ENCODE measurements at places on chromosomes 12 and 14.

DNA sequence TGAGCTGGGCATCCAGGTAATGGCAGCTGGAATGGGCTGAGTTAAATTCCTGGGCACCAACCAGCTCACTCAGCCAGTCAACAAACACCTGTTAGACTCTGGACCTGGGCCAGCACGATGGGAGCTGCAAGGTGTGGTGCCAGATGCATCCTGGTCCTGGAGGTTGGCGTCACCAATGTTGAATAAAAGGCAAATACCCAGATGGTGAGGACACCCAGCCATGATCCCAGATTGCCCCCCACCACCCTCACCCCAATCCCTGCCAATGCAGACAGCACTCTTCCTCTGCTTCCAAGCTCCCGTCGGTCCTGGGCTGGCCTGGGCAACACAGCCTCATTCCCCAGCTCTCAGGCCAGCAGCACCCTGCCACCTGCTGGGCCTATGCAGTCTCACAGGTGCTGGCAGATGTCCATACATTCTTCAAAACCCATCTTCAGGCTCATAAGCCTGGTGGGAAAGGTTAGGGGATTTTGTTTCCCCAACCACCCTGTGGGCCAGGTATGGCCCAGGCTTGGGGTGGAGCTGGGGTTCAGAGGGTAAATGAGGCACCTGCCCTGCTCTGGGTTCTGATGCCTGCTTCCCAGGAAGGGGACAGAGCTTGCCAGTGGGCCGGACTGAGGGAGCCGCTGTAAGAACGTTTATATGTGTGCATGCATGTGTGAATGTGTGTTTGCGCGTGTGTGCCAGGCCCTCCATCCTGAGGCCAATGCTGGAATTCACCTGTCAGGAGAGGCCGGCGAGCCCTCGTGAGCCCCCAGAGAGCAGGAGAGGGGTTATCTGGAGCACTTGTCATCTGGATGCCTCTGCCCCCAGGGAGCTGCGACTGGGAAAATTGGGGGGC, 58.0 kb downstream of the LGMN start:
- no peak for DNase-seq

DNA sequence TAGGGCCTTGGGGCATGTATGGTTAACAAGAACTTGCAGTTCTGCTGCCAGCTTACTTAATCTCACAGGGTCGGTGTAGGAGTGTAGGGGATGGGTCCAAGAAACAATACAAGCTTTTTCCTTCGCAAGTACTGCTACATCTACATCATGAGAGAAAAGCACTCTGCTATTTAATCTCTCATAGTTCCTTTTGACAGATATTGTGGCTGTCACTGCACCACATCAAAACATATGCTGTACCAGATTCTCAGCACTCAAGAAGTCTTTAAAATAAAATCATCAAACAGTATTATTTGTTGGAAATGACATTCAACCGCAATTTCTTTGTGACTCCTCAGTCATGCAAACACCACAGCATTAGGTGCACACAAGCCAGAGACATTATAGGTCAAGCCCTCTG, 215.5 kb upstream of the BMP4 start:
- no peak for DNase-seq

DNA sequence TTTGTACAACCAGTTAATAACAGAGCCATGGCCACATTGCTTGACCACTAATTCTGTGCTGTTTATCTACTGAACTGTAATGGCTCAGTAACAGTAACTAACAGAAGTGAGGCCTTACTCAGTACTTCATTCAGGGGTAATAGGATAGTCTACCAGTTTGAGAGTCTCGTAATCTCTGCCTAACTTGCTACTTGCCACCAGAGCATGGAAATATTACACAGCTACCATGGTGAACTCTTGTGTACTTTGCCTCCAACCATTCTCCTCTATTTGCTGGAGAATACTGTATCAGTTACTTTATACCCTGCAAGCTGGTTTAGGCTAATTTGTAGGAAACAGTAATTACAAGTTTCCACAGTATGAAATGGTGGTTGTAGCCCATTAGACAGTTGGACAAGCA, 10.6 kb downstream of the SCFD1 start:
- DNase-seq, result no peak

DNA sequence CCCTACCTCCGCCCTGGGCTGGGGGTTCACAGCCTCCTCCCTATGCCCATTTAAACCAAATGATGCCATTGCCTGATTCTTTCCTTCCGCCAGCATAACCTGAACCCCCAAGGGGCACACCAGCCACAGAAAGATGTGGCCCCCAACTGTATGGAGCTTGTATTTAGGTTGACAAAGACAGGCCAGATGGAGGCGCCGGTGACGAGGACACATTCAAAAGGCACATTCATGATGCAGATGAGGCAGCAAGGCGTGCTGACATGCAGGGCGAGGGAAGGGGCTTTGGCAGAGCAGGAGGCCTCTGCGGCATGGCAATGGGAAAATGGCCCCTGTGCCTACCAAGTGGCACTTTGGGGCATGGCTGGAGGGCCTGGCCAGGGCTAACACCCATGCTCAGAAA, 112.2 kb downstream of the RFLNA start:
- DNase-seq, result no peak

Data from keratinocyte (primary cell).